GM04503 (cell line): ENCODE measurements at places on chromosomes 3 and 15.
A peak's percentile ranks its signal among the peaks of the same experiment; 100 is the strongest.

DNA sequence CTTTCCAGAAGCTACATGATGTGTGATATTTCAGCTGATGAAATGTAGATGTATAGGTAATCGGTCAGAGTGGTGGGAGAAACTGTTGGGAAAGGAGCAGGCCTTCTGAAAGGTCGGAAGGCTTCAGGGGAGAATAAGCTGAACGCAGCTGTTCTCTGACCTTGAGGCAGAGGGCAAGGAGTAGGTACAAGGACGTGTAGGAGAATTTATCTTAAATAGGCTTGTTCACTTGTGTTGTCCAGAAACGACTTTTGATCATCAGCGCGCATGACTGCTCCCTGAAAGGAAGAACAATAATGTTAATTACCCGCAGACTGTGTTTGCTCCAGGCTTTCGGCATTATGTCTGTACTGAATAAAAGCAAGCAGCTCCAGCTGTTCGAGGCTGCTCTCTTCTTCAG is 39.6 kb downstream of the GPR160 start:
- DNase-seq, result no peak

DNA sequence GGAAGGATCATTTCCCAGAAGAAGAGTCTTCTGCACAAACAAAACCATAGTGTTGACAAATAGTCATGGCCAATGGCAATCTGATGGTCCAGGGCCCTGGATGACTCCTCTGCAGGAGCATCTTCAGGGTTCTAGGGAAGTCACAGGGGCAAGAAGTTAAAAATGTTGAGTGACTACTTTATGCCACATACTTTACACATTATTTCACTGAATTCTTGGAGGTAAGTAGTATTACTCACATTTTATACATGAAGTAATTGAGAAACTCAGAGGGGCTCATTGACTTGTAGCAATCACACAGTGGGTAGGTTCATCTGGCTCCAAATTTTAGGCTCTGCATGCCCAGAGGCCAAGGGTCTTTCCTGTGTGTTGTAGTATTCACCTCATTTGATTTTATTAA is 430.2 kb upstream of the MCTP2 start:
- DNase-seq, result no peak

- DNase-seq, result no peak
Observed at GRCh38 chr15:78807359-78807758, 3.9 kb downstream of the ADAMTS7 start.

DNA sequence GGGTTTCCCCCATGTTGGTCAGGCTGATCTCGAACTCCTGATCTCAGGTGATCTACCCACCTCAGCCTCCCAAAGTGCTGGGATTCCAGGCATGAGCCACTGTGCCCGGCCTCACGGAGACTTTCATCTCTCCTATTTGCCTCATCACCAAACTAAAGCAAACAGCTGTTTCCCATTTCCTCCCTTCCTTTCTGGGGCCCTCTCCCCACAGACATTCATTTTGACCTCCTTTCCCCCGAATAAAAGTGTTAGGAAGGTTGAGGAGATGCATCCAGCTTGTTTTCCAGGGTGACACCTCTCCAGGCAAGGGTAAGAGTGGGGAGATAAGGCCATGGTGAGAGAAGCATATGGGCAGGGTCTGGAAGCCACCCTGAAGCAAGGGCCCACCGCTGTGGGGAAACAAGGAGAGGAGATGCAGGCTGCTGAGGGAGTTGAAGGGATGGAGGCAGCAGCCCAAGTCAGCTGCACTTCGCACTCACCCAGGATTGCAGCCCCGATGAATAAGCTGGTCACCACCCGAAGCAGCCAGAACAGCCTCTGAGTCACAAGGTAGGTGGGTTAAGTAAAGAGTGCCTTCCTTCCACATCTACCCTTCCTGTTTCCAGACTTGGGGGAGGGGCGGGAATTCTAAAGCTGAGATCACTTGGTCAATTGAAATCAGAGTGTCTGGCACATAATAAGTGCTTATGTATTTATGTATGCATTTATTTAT is 7.7 kb downstream of the DUOXA2 start:
- DNase-seq, result peak; percentile 44

GRCh38 chr15:86235667-86236066 is 156.0 kb downstream of the AGBL1 start:
- no peak for DNase-seq

DNA sequence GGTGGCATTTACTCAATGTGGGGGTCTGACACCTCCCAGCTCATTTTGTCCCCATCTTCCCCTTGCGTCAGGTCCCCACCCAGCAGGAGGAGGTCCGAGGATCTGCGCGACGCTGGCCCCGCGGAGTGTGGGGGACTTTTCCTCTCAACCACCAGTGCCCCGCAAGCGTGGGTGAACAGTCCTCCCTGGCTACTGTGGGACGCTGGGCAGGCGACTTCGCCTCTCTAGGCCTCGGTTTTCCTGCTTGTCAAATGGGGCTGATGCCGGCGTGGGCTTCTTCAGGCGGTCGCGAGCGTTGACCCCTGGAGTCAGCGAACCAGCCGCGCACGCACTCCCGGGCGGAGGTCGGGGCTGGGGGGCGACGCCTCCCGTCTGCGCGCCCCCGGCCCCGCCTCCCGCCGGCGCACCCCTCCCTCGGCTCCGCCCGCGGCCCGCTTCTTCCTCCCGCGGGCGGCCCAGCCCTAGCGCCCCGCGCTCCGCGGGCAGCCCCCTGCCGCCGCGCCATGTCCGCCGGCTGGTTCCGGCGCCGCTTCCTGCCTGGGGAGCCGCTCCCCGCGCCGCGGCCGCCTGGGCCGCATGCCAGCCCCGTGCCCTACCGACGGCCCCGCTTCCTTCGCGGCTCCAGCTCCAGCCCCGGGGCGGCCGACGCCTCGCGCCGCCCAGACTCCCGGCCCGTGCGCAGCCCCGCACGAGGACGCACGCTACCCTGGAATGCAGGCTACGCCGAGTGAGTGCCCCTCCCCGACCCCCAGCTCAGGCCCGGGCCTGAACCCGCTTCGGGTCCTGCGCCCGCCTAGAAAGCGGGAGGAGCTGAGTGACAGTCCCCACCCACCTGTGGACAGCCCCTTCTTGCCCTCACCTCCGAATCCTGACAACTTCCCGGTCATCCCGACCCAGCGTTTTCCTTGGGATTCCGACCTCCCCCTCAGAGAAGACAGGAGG is at the start of gene PPM1M:
Gene PPM1M (plus strand): TSS at position 438 of the 942 bp plus-strand sequence. CDS start 66 bp downstream, at position 504.
- DNase-seq, result no peak

DNA sequence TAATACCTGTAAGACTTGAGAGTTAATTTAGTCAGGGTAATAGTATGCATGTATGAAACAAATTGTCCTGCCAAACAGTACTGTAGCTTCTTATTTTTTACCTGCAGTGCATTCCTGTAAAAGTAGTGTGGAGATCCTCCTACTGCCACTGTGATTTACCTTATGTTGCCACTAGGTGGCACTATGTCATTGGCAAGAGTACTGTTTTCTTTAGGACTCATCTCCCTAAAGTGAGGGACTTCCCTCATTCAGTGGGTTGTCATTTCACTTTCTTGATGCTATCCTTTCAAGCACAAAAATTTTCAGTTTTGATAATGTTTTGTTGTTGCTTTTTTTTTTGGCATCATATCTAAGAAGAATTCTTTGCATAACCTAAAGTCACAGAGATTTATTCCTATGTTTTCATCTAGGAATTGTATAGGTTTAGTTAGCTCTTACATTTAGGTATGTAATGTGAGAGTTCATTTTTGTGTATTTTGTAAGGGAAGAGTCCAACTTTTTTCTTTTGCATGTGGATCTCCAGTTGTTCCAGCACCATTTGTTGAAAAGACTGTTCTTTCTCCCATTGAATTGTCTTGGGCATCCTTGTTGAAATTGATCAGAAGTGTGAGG is 105.7 kb downstream of the AKAP13 start:
- no peak for DNase-seq

DNA sequence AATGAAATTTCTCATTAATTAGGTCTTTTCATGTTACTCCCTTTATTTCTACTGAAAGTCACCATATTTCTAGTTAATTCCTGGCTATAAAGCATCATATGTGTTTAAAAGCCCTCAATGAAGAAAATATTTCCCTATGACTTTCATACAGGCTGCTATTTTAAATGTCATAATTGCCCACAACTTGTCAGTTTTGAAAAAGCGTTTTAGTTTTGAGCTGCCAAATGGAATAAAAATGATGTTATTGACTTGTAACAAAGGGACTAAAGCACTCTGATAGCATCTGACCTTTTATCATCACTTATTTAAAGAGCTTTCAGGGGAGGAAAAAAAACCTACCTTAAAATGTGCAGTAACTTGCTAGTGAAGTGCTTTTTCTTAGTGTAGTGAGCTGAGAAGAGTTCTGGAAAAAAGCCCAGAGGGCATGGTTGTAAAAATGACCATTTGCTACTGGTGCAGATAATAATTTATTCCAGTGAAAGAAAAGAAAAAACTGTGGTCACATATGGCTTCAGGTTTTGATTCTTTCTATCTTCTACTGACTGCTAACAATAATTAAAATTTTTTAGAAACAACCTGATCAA is 877.2 kb downstream of the CADM2 start:
- DNase-seq, result no peak

DNA sequence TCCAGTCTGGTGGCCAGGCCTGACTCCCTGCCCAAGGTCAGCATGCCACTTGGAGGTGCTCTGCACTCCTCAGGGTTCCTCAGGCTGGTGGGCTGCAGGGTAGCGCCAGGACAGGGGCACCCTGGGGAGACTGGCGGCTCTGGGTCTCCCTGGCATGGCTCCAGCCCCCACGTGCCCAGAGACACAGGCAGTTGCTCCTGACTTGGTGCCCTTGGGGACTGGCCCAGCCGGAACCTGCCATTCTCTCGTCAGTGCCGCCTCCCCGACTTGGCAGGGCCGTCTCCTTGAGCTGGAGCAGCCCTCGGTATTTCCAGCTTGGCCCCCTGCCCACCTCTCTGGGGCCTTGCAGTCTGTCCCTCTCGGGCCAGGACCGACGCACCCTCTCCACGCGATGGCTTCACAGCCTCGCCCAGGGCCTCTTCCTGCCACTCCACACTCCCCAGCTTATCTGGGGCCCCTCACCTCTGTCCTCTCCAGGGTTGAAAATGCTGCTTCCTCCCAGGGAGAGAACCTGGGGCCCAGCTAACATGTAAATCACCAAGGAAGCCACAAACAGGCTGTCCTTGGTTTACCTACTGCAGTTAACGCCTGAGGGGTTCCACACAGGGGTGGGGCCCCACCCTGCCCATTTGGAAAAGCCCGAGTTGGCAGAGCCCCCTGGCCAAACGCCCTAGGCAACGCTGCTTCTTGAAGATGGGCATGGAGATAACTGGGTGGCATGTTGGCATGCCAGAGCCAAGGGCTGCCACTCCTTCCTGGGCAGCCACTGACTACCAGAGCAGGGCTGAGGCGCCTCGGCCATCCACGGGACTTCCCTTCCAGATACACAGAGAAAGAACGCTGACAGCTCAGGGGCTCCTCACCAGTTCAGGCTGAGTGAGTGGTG is 61.4 kb downstream of the SMAD6 start:
- no peak for DNase-seq

- DNase-seq, result peak; percentile 100
Observed at GRCh38 chr3:147298511-147298982, 107.8 kb downstream of the ZIC4 start.

DNA sequence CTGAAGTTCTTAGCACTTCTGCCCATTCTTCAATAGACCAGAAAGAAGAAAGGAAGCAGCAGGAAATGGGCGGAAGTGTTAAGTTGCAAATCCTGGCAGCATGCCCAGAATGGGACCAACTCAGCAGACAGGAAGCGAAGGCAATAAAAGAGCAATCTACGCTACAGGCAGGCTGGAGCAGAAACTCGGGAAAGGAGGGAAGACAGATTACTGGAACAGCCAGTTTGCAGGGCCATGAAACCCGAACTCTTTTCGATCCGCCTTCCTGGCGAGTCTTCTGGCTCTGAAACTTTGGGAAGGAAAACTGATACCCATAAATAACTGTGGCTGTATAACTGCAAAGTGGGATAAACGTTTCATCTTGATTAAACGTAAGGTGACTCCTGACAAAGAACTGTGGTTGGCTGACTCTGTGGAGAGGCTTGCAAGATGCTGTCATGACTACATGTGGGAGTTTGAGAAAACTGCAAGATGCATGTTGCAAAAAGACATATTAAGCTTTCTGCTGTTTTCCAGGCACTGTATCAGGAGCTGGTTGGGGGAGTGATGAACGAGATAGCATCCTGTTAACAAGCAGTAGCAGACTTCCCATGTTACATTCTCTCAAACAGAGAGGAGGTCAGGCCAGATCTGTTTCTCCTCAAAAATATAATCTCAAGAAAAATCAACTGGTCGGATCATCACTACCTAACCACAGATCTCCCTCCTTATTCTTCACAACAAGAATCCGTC is 67.8 kb downstream of the FMN1 start:
- DNase-seq, result peak; percentile 80

DNA sequence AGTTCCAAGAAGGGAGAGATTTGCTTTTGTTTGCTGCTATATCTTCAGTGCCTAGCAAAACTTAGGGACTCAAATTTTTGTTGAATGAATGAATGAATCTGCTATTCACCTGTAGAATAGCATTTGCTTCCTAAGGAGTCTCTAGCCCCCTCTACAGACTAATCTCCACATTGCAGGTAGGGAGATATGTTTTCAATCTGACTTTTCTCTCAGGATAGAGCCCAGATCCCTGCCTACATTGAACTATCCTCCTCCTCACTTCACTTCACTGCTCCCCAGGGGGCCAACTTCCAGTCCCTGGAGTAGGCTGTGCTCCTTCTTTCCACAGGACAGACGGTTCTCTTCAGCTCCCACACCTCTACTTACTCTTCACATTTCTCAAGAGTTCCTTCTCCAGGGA is 81.9 kb upstream of the PTX3 start:
- no peak for DNase-seq

DNA sequence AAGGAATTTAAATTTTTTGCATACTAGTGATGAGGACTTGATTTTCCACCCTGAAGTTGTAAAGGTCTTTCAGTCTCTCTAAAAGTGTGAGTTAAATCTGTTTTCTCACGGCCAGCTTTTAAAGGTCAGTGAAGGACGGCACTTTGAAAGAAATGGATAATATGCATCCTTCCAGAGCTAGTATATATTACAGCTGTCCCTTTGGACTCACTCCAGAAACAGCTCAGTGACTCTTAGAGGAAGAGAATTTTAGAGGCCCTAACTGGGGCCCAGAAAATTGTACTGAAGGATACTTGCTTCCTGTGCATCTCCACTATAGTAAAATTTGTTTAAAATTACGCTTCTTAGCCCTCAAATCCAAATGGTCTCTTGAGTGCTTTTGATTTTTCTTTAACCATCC is 41.6 kb downstream of the PIK3CA start:
- DNase-seq, result no peak

- no peak for DNase-seq
Observed at GRCh38 chr3:147301781-147302180, 104.6 kb downstream of the ZIC4 start.

GRCh38 chr3:183349421-183350157 is 78.8 kb downstream of the MCF2L2 start:
- DNase-seq, result no peak

DNA sequence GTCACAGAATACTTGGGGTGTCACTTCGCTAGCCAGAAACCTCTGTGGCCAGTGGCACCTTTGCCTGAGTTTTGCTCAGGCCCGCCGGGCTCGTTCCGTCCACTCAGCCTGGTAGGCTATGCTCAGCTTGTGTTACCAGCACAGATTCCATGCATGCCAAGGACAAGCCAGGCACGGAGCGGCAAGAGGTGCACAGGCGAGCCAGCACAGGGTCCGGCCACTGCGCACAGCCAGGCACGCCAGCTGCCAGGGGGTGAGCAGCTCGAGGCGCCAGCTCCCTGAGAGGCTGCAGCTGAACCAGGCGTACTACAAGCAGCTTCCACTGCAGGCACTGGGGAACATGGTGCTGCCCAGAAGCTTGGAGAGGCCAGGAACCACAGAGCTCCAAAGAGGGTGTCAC is 14.7 kb downstream of the PCYT1A start:
- no peak for DNase-seq

GRCh38 chr3:23646184-23646920 is 159.4 kb upstream of the UBE2E1 start:
- no peak for DNase-seq

- no peak for DNase-seq
Observed at GRCh38 chr15:69723404-69724096, 270.9 kb downstream of the RPLP1 start.

GRCh38 chr15:88908123-88908522 is 5.1 kb downstream of the MFGE8 start:
- DNase-seq, result no peak
